ENCODE measurements at places on chromosomes 3 and 15.
A peak's percentile ranks its signal among the peaks of the same experiment; 100 is the strongest.

- no peak for DNase-seq
Measured at GRCh38 chr3:117726776-117727175, 1017.2 kb downstream of the TUSC7 start.

- peak; percentile 99 for DNase-seq
Measured at GRCh38 chr3:177410730-177411129, 213.4 kb upstream of the TBL1XR1 start.

DNA sequence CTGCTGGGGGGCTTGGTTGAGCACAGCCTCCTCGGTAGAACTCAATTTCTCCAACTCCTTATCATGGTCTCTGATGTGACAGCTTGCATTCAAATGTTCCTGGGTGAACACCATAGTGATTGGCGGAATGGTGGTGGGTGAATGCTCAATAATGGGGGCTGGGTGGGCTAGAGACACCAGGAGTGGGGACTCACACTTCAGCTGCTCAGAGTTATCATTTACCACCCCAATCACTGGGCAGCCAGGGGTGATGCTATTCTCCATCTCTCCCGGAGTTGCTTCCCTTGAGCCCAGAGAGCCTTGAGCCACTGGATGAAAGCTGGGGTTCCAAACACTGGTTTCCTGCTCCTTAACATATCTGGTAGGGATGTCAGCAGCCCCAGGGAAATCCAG is 88.7 kb downstream of the DHX30 start:
- no peak for DNase-seq

- DNase-seq = no peak
Measured at GRCh38 chr3:17967111-17967510, 224.7 kb upstream of the TBC1D5 start.

DNA sequence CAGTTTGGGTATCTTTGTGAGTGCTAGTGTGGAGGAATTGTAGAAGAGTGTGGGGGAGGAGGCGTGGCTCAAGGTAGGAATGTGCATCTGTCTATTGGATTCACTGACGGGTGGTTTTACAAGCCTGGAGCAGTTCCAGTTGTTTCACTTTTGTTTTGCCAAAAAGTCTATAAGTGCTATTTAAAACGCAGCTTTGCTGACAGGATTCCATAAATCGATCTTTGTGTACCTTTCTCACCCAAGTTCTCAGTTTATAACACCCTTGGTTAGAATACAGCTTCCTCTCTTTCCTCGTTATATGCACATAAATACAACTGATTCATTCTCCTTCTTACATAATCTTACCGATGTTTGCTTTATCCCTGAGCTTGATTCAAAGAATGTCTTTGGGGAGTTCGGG is 123.2 kb upstream of the UBE2E2 start:
- DNase-seq = no peak

DNA sequence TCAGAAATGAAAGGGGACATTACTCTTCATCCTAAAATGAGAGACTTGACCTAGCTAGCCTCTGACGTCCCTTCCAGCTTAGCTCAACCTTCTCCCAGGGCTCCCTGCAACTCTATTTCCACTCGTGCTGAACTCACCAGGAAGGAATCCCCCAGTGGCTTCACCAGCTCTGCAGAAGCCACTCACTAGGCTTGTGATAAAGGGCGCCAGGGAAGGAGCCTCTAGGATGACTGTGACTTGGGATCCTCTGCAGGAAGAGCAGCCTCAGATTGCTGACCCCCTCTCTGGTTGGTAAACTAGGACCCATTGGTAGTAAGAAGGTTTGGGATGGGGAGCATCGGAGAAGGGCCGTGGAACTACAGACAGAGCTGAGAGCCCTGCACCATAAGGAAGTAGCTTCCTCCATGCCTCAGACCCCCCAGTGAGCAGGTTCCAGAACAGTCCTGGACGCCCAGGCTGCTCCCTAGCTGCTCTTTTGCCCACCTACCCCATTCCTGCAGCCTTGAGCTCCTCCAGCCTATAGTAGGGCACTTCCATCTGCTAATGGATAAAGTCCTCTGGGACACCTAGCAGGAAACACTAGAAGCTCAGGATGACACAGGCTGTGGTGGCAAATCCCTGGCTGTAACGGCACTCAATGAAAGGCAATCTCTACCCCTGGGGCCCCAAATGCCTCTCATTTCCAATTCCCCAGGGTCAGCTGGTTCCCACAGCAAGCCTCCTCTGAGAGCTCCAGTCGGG is 26.0 kb downstream of the PLA2G4F start:
- DNase-seq = no peak

GRCh38 chr15:89070197-89071124 is 17.8 kb upstream of the ABHD2 start:
- DNase-seq = no peak
